ENCODE measurements at places on chromosomes 6 and 20.

- DNase-seq = peak; percentile 25
Measured at GRCh38 chr6:166540631-166541331, 45.7 kb downstream of the RAMACL start.

DNA sequence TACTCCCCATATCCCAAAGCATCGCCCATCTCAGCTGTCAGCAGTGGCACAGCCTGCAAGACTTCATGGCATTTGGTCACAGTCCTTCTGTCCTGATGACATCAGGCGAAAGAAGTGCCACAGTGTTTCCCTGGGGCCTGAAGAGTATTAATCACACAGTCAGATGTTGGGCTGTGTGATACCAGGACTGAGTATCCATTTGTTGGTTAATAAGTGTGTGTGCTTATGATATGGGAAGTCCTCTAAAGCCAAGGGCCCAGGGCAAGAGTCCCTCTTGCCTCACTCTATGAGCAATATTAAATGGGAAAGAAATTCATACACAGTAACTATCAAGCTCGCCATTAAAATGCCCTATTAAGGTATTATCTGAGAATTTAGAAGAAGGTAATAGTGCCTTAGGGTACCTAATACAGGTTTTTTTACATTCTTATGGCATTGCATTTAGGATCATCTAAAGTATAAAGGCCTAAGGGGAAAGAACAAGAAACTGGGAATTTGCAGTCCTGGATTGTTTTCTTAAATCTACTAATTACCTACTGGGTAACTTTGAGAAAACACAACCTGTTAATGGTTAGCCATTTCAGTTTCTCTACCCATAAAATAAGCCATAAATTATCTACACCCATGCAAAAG lies 204.1 kb upstream of the PREP start:
- no peak for DNase-seq

- DNase-seq = no peak
Measured at GRCh38 chr20:50618537-50618936, 72.8 kb downstream of the RIPOR3 start.

DNA sequence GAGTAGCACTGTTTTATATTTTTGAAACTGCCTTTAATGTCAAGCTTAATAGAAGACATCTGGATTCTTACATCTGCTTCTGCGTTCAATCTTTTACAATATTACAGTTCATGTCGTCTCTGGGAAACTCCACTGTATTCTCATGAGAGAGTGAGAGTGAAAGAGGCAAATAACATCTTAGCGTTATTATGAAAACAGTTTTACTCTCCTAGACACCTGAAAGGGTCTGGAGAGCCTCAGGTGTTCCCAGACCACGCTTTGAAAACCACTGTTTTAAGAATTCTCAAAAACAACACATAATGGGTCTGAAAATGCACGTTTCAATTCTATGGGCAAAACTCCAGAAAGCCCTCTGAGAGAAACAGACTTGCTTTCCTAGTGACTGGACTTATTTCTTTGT lies 63.3 kb downstream of the ARHGAP18 start:
- DNase-seq = no peak

DNA sequence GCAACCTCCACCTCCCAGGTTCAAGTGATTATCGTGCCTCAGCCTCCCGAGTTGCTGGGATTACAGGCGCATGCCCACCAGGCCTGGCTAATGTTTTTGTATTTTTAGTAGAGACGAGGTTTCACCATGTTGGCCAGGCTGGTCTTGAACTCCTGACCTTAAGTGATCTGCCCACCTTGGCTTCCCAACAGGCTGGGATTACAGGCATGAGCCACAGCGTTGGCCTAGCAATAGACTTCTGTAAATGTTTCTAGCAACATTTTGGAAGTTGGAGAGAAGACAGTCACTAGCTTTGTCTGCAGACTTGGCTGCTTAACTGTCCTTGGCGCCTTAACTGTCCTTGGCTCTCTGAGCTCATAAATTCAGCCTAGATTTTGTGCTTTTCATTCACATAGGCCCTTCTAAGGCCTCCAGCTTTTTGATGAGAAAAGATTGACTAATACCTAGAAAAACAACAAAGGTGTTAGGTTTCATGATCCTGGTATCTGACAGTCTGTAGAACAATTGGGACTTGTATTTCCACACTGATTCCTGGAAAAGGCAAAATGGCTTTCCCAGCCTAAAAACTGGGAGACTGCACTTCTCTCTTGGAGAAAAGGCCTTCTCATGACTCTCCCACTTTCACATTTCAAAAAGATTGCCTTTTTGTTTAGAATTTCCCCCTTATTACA lies 49.7 kb downstream of the OR2B2 start:
- no peak for DNase-seq

DNA sequence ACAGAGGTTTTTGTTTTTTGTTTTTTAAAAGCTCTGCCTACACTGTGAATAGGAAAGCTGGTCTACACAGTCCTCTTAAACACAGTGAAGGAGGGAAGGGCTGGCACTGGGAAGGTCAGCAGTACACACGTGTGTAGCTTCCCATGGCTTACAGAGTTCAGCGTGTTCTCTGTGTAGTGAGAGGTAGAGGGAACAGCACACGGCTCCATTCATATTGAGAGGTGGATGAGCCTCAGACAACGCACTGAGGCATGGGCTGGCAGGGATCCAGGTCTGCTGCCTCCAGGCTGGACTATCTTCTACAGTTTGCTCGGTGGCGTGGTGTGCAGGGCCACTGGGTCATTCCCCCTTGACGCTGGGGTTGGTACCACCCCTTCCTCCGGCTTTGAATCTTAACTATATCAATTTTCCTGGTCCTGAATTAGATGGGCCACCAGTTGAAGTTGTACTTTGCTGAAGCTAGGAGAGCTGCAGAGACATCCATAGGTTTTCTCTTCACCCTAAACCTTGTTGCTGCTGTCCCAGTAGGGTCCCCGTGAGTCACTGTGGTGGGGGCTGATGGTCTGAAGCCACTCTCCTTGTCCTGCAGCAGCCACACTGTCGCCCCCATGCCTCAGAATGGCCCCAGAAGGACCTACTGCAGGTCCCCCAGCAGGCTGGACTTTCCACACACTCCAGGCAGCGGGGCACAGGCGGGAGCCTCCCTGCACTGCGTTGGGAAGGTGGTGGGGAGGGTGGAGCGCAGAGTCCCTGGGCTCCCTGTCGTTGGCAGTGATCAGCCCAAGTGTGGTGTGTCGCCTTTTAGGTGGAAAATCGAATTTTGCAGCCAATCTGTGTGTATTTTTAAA lies 2.0 kb downstream of the ARFGAP1 start:
- DNase-seq = no peak

DNA sequence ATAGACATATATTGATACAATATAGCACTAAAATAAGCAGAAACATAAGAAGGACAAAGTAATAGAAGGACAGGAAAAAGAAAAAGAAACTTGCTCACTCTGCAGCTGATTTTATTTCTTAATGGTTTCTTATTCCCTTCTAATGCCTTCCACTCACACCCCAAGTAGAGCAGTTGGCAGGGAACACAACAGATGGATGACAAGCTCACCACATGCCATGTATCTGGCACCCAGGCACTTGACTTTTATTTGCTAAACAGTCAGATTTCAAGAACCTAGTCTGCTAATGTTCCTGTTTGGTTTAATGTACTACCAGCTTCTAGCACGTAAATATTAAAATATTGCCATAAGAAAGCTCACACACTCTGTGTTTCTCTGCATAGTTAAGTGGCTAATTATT lies 87.1 kb downstream of the COL19A1 start:
- no peak for DNase-seq

DNA sequence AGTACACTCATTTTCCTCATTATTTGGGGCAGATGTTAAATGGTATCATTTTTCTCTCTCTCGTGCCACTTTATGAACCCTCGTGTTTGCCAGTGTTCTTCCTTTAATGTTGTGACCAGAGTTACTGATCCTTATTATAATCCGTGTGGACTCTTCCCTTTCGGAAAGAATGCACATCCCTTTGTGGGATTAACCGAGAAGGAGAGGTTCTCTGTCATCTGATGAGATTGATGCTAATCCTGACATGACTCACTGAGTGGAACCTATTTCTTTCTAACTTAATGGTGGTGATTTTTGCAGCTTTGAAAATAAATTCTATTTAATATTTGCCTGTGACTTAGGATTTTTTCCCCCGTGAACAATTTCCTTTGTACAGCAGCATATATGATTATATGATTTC lies 300.0 kb upstream of the MAN1A1 start:
- no peak for DNase-seq

- no peak for DNase-seq
Measured at GRCh38 chr6:63565727-63566596, 6.3 kb upstream of the LOC128125822 start.

DNA sequence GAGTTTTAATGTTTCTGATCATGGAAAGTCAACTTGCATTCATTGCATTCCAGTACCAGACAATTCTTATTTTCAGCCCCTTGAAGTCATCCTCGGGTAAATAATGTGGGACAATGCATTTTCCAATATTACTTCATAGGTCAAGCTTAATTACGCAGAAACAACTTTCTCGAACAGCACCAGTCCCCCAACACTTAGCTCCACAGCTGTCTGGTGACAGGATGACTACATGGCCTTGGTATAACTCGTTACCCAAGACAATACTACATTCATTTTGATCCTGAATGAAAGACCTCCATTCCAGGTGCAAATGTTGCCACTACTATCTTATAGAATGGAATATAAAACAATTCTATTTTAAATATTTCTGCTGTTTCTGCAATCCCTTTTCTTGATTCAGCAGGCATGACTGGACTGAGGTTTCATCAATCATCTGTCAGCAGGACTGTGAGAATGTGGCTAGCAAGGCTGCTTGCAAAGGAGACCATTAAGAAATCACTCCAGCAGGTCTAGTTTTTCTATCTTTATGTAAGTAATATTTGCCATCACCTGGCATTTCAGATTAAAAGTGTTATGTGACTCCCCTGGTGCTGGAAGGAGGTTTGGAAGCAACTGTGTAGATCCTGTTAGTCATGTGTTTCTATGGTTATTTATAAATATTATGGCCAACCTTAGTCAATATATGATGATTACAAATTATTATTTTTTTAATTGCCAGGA lies 147.9 kb downstream of the HAO1 start:
- no peak for DNase-seq

GRCh38 chr6:135506270-135506997 lies 8.9 kb upstream of the AHI1 start:
- no peak for DNase-seq

GRCh38 chr20:39453890-39454289 lies 491.7 kb downstream of the DHX35 start:
- no peak for DNase-seq

DNA sequence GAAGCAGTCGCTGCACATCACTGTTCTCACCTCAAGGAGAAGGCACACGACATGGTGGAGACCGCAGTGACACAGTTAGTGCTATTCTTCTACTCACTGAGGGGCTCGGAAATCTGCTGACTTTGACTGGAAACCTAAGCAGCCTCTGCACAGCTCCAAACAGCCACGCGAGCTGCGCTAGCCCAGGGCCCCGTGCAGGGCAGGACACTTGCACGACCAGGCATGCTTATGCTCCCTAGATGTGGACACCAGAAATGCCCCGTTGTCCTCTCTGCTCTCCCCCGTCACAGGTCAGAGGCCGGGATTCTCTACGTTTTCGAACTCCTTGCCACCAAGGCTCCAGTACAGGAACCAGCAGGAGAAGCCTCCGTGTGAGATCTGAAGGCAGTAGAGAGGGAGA lies 201.1 kb downstream of the WDR27 start:
- DNase-seq = no peak

DNA sequence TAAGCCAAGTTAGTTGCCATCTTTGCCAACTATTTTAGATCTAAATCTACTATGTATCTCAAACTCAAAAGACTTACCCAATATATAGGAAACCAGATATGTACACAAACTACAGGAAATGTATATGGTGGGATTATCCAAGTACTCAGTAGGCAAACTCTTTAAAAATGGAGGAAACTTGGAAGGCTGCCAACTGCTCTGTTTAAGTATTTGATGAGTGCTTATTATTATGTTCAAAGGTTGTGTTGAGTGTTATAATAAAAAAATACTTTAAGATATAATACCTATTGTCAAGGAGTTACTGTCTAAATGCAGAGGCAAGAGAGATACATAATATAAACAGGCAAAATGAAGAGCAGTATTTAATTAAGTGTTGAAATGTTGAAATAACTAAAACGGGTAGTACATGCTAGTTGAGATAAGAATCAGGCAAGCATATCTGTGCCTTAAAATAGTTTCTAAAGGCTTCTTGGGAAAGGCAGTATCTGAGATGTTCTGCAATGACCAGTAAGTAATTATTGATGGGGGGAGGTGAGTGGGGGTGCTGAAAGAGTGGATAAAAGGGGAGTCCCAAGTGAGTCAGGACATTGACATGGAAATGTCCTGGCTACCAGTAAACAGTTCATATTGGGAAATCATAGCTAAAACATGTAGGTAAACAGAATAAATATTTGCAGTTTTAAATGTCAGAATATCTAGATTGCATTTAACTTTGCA lies 6.5 kb upstream of the DST start:
- no peak for DNase-seq

- no peak for DNase-seq
Measured at GRCh38 chr6:40734607-40735006, 147.4 kb upstream of the LRFN2 start.

DNA sequence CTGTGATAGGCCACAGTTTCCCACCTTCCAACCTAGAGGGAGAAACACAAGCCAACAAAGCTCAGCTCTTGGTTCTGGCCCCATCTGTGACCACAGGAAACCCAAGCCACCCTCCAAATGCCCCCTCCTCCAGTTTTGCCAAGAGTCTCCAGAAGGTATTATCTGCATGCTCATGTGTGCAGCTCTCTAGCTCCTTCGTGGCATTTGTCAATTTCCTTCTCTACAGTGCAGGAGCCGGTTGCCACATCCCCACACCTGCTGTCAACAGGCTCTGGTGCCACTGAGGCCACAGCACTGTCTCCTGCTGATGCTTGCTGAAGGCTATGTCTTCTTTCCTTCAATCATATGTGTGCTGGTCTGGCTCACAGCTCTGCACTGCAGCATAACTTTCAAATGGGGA lies 177.2 kb downstream of the CLIC5 start:
- no peak for DNase-seq

DNA sequence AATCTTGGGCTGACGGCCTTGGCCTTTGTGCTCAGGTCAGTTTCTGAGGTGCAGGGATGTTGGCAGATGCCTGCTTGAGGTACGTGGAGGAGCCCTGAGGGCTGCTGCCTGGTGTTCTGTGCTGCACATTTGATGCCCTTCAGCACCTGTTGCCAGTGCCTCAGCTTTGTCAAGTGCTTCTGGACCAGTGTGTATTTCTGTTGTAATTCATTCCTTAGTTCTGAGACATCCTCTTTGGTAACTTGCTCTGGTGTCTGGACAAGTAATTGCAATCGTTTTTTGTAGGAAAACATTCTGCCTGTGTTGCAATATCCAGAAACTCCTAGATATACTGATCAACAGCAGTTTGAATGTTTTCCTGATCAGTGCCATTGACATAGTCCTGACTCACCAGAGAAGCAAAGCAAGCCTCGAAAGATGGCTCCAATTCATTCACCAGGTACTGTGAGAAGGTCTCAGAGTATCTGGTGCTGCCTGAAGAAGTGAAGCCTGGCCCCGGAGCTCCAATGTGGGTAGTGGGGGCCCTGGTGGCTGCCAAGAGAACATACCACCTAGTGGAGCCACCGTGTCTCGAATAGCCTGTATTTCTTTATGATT lies 26.7 kb downstream of the ZNF337 start:
- no peak for DNase-seq

GRCh38 chr6:3294396-3294795 lies 35.6 kb downstream of the PSMG4 start:
- no peak for DNase-seq

Measured in stimulated activated CD4-positive, alpha-beta T cell treated with anti-CD3 and anti-CD28 coated beads, Interleukin-1b, Interleukin-23, amount 100 ng/mL, for 1 hour (primary cell).